NCI-H446 (cell line): ENCODE measurements at places on chromosomes 16 and 17.

DNA sequence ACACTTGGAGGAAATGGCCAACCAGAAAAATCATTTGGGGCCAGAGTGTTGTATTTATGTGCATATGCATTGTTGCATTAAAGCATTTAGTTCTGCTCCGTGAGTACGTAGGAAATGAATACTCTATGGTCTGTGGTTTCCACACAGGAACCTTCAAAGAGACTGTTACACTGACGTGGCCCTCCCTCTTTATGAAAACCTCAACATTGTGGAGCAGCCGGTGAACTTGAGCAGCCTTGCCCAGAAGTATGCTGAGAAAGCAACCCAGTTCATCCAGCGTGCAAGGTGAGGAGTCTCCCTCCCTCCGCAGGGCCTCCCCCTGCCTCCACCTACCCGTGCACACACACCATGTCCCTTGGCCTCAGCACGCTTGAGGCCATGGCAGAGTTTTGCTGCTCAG is 65.2 kb downstream of the ARSG start:
- DNase-seq = no peak

- no peak for DNase-seq
Measured at GRCh38 chr16:71637398-71637797, 11.4 kb downstream of the MARVELD3 start.

DNA sequence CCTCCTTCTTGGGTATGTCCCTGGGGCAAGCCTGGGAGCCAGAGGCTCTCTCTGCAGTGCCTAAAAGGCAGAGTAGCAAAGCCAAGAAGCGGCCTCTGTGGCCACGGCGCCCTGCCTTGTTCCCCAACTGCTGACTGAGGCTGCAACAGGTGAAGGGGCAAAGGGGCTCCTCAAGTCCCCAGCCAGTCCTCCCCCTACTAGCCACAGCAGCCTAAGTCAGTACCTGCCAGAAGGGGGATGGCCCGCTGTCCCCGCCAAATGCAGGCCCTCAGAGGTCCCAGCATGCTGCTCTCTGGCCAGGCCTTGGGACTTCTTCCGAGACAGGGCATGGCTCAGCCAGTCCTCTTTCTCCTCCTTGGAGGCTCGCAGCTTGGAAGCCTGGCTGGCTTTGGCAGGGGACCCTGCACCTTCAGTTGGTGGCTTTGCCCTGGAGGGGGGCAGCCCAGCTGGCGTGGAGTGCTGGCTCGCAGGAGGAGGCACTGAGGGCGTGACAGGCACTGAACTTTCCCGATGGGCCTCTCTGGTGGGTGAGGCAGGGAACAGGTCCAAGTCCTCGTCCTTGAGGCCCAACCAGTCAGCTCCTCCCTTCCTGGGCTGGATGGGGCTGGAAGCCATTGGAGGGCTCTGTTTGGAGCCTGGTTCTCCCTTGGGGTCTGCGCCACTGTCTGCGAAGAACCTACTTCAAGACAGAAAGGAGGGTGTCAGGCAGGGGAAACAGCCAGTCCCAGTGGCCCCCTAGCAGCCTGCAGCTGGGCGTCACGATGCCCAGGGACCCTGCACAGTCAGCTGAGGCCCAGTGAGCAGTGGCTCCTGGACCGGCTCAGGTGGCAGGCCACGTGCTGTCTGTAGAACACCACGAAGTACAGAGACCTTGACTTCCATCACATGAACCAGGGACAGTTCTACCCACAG is 17.6 kb downstream of the FBF1 start:
- DNase-seq = no peak

- no peak for DNase-seq
Measured at GRCh38 chr17:44144966-44145739, 3.4 kb downstream of the HROB start.

DNA sequence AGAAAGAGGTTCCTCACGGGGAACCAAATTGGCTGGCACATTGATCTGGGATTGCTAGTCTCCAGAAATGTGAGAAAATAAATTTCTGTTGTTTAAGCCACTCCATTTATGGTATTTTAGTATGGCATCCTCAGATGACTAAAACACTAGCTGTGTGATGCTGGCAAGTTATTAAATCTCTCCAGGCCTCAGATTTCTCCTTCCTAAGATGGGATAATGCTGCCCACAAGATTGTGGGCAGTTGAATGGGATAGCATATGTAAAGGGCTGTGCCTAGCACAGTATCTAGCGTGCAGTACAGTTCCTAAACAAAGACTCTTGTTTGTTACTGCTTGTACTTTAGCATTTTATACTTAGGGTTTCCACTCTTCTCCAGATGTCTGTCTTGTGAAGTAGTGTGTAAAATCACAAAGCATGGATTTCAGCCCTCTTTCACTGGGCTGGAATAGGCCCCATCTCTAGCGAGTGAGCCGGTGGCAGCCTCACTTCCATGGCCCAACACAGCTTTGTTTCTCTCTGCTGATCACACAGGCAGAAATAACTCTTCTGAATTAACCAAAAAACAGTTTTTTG is 38.2 kb upstream of the PHAF1 start:
- no peak for DNase-seq

- DNase-seq = no peak
Measured at GRCh38 chr17:49224198-49224996, 6.2 kb downstream of the PHOSPHO1 start.

- peak; percentile 60 for DNase-seq
Measured at GRCh38 chr16:63289834-63290460, 1253.7 kb upstream of the CDH8 start.

DNA sequence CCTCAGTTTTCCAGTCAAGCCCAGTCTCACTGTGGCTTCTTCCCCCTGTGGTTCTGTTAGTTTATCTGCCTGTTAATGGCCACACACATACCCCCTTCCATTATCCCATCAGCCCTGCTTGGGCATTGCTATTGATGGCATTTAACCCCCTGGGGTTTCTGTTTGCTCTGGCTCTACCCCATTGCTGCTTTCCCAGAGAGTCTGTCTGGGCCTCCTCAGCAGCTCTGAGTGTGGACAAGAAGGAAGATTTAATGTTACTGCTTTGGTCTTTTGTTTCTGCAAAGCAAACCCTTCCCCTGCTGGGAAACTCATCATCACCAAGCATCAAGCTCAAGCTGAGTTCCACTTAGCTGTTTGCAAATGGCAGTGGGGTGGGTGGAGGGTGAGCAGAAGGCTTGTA is 162.7 kb downstream of the CCT6B start:
- no peak for DNase-seq

DNA sequence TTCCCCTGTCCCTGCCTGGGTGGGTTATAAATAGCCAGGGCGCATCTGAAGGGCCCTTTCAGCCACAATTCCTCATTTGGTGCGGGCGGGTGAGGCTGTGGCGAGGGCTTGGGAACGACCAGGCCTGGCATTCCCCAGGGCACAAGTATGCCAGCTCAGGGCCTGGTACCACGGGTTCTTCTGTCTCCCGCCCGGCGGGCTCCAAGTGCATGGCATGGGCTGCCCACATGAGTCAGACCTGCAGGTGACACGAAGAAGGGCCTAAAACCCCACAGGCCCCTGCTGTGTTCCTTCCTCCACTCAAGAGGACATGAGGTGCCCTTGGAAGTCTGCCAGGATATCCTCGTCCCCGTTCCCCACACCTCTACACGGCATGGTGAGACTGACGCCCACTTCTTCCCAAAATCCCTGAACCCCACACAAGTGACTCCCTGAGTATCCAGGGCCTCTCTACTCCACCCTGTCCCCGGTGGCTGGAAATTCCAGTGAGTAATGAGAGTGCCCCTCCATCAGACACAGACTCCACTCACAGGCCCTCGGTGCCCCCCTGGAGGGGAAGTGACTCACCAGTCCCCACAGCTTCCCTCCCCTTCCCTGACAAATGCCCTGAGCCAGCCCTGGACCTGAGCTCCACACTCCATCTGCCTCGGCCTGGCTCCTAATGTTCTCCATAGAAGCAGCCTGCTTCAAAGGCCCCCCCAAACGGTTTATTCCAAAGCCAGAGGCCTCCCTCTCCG is 68.8 kb downstream of the ABR start:
- DNase-seq = peak; percentile 46

- DNase-seq = peak; percentile 77
Measured at GRCh38 chr17:71975331-71975801, 145.5 kb upstream of the SOX9 start.

GRCh38 chr17:4947411-4948165 is 742 bp downstream of the PFN1 start:
- DNase-seq = no peak

DNA sequence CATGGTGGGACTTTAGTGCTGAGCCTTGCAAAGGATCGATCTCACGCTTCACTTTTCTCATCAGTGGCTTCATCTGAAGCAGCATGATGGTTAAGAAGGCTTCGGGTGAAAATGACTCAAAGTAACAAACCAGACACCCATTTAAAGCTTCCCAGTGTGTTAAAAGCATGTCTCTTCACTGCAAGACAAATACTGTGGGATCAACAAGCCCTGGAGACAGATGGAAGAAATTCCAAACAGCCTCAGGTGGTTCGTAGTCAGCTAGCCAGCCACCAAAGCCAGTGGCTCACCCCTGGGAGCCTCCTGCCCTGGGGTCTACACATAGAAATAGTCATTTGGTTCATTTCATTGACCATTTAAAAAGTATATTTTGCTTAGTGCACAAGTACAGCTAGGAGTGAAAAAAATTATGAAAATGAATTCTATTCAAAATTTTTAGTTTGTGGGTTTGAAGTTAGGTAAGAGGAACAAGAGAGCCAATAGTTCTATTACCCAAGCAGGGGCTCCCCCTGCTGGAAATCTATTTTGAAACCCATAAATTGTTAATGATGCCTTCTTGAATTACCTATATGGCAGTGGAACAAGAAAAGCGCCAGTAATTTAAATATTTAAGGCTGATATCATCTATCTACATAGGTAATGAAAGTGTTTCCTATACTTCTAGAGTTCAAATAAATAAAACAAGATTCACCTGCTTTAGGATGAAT is 51.6 kb downstream of the PMP22 start:
- DNase-seq = no peak

DNA sequence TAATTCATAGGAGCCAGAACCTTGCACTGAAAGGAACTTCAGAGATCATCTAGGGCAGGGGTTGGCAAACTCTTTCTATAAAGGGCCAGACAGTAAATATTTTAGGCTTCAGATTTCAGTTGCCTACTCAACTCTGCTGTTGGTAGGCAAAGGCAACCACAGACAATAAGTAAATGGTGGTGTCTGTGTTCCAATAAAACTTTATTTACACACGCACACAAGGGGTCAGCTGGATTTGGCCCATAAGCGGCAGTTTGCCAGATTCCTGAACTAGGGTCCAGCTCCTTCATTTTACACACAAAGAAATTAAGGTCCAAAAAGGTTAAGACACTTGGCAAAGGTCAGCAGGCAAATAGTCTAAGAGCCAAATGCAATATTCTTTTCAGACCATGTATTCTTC is 107.3 kb downstream of the SPAG9 start:
- DNase-seq = no peak

DNA sequence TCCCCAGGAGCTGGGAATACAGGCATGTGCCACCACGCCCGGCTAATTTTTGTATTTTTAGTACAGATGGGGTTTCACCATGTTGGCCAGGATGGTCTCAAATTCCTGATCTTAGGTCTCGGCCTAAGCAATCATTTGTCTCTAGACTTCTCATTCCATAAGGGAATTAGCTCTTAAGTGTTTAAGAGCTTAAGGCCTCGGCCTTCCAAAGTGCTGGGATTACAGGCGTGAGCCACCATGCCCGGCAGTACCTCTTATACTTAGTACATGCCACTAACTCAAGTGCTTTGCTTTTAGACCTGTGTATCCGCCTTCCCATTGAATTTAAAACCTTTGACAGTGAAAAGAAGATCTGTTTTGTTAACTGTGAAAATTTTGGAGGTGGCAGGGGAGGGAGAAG is 16.6 kb upstream of the IL21R start:
- DNase-seq = no peak

- DNase-seq = no peak
Measured at GRCh38 chr16:50298591-50299507, 32.5 kb downstream of the ADCY7 start.

DNA sequence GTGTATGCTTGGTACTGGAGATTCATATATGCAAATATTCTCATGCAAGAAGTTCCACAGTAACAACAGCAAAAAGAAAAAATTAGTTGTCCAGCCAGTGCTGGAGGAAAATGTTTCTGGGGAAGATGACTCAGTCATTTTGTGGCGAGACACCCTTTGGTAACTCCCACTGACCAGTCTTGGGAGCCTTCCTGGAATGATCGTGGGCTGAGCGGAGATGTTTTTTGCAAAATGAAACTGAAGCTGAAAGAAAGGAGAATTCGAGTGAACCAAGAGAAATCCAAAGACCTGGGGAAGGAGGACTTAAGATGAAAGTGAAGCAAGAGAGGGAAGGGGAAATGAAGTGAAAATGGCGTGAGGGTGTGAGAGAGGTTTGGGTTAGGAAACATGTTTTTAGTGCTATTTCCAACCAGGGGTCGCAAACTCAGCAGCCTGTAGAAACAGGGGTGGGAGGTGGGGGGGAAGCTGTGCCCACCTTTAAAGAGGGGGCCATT is 5.2 kb downstream of the ITPRIPL2 start:
- DNase-seq = no peak

DNA sequence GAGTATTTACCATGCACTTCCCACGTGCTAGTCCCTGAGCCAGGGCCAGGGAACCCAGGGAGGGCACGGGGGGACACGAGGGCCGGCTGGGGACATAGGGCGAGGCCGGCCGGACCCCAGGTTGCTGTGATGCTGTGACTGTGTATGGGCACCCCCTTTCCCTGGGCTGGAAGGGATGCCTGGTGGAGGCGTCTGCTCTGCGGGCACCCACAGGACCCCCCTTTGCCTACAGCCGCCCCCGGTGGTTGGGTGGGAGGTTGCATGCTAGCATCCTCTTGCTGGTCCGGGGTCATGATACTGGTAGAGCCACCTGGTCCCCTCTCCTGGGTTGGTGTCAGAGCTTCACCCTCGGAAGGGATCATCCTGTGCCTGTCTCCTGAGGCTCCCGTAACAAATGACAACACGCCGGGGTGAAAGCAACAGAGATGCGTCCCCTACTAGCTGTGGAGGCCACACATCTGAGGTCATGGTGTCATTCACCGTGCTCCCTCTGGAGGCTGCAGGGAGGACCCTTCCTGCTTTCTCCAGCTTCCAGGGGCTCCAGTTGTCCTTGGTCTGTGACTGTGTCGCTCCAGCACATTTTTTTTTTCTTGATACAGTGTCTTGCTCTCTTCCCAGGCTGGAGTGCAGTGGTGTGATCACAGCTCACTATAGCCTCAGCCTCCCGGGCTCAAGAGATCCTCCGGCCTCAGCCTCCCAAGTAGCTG is 3.1 kb upstream of the CIAO3 start:
- no peak for DNase-seq

DNA sequence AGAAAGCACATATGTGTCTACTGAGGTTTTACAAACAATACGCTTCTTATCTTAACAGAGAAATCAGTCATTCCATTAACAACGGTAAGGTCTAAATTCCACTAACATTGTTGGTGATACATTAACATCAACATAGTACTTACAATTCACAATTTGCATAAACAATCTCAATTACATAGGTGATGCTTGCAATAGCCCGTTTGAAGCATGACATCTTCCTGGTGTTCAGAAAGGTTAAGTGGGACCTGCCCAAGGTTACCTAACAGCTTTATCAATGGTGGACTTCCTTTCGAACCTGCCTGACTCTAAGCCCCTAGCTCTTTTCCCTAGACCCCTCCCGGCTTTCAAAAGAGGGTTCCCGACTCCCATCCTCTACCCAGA is 699 bp downstream of the FAM222B start:
- no peak for DNase-seq

- DNase-seq = peak; percentile 57
Measured at GRCh38 chr17:8123695-8124349, at the start of gene HES7. HES7 (minus strand) TSS chr17:8124106; CDS start chr17:8124084, 22 bp downstream.

- DNase-seq = no peak
Measured at GRCh38 chr16:10763456-10763855, 19.8 kb downstream of the NUBP1 start.

GRCh38 chr16:12461201-12461600 is 342.5 kb downstream of the CPPED1 start:
- no peak for DNase-seq
